CD4-positive, alpha-beta T cell treated with Interleukin-2 at 100 ng/mL for 4 hours (primary cell): ENCODE measurements at places on chromosomes 7 and 10.

DNA sequence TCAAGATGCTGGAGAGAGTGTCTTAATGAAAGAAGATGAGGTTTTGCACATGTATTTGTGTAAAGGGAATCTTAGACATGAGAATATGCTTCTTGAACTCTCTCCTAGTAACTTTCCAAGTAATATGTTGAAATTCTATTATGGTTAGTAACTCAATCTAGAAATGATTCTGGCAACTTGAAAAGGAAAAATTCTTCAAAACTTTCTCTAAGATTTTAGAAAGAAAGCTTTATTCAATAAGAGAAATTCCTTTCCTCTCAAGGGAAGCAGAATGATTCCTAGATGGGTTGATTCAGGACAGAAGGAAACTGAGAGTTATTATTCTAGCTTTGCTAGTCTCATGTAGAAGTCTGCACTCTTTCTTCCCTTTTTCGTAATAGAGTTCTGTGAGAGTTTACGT is 364.3 kb upstream of the PLXDC2 start:
- no peak for DNase-seq

DNA sequence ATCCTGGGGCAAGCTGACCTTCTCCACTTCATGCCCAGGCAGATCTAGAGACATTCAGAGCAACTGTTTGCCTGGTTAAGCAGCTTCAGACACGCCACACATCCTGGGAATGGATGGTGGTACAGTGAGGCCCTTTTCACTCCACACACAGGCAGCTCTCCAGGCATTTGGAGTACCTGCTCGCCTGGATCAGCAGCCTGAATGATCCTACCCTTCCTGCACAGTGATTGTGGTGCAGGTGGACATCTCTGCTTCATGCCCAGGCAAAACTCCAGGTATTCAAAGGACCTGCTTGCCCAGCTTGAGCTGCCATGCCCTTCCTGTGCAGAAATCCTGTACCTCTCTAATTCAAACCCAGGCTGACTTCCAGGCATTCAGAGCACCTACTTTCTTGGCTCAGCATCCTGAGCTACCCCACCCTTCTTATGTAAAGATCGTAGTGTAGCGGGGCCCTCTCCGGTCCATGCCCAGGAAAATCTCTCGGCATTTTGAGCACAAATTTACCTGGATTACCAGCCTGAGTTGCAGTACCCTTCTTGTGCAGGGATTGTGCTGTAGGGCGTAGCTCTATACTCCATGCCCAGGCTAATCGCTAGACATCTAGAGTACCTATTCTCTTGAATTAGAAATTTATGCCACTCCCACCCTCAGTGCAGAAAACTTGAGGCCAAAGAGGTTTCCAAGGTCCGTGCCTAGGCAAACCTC is 972.8 kb downstream of the ANKRD7 start:
- no peak for DNase-seq

DNA sequence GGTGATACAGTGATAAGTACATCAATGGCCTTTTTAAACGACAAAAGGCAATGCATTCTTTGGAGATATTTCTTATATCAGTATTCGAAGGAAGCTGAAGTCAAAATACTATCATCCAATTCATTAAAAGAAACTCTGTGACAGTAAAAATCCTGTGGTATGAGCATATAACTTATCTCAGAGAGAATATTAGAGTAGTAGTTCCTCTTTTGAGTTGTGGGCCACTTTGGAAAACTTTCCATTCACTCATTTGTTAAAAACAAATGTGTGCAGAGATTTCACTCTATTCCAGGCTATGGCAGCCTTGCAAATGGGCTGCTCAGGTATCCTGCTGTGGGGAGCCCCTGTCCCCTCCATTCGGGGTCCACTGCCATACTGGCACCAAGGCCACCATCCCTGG is 55.3 kb upstream of the ZNF438 start:
- no peak for DNase-seq

DNA sequence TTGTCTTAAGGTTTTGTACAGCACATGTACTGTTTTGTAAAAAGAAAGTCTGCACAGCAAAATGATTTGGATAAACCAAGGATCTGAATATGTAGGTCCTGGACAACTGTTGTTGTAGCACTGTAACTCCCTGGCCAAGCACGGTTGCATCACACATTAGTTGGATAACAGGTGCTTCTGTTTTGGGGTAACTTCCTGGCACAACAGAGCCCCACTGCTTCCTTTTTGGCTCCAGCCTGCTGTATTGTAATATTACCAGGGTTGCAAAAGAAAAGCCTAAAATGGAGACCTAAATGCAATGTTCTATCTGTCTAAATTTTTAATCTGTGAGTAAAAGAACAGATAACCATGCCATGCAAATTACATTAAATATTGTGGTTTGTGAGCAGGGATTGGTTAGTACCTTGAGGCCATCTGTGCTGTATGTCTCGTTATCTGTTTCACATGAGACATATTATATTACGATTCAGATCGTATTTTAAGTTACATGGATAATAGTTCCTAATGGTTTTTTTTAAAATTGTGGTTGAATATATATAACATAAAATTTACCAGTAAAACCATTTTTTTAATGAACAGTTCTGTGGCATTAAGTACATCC is 27.5 kb upstream of the WAC start:
- DNase-seq = no peak

DNA sequence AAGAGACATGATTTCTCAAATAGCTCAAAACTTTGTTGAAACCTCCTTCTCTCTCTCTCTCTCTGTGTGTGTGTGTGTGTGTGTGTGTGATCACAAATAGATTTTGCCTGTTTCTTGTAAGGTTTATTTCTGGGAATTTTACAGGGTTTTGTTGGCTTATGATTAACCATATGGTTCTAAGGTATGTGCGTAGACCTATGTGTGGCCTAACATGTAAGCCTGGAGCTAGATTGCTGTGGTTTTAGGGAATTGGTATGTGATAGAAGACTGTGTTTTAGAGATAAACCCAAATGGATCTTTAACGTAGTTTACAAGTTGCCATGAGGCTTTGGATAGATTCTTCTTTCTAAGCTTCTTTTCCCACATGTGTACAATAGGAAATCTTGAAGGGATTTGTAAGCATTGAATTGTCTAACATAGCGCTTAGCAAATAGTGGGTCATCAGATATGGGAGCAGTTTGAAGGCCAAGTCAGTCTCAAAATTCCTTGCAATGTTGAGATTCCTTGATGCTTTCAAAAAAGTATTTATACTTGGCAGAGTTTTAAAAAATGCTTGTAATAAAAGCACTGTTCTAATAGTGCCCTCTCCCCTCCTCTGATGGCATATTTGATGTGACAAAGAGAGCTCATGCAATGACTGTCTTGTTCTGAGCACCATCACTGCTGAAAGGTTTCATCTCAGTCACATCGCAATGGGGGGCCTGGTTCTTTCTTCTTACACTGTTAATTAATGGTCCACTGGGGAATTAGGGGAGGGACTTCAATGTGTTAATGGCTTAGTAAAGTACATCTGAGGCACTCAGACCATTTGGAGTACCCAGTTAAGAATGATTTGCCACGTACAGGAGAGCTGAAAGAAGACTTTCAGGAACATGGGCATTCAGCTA is 118.2 kb downstream of the SNX10 start:
- no peak for DNase-seq

- DNase-seq = no peak
Observed at GRCh38 chr7:77433901-77434300, 17.8 kb upstream of the GSAP start.
